ENCODE measurements at places on chromosomes 5 and 9.

DNA sequence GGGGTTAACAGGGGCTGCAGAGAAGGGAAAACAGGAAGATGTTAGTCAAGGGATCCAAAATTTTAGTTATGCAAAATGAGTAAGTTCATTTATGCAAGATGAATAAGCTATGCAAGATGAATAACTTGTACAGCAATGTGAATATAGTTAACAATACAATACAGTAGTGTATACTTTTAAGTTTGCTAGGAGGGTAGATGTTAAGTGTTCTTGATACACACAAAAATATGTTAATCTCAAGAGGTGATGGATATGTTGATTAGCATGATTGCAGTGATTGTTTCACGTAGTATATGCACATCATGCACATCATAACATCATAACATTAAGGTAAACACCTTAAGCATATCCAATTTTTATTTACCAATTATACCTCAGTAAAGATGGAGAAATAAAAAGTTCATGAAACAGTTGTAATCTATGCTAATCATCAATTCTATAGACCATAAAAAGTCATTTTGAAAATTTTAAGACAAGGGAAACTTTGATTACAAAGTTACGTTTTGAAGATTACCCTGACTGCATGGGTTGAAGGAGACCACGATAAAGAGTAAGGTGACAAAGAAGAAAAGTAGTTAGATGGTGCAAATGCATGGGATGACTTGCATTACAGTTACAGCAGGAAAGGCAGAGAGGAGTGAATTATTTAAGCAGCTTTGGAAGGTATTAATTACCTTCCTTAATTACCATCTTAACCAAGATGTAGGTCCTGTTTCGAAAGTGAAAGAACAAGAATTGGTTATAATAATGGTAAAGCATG is 31.4 kb downstream of the FAM174A start:
- no peak for DNase-seq

DNA sequence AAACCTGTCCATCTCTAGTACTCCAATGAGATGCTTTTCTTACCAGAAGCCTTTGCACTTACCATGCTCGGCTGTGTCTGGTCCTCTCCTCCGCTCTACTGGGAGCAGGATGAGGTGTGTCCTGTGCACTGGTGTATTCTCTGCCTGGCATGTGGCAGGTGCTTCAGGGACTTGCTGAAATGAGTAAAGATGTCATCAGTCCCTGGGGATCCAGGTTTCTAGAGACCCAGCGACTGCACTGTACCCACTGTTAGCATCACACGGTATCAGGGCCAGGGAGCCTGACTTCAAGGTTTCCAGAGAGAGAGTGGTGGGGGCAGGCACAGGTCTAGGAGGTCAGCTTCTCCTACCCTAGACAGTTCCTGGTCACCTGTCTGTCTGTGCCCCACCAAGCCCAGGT is 10.5 kb downstream of the PTTG1 start:
- no peak for DNase-seq

GRCh38 chr9:75824816-75825568 is 65.5 kb upstream of the PCSK5 start:
- DNase-seq: no peak

DNA sequence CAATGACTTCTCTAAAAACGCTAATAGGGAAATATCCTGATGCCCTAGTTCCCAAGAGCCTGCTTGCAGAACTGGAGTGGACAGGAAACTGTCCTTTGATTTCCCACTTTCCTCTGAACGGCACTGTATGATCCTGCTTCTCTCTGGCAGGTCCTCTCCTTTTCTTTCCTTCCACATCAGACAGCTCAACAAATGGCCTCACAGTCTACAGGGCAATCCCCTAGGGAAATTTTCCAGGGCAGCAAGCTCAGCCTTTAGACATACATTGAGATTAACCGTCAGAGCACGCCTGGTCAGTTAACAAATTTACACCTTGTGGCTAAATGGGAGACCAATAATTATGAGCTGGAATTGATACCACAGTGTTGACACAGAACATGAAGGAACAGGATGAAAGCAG is 164.9 kb downstream of the SLC24A2 start:
- no peak for DNase-seq

- DNase-seq: no peak
Measured at GRCh38 chr5:2899311-2899710, 147.8 kb upstream of the IRX2 start.

DNA sequence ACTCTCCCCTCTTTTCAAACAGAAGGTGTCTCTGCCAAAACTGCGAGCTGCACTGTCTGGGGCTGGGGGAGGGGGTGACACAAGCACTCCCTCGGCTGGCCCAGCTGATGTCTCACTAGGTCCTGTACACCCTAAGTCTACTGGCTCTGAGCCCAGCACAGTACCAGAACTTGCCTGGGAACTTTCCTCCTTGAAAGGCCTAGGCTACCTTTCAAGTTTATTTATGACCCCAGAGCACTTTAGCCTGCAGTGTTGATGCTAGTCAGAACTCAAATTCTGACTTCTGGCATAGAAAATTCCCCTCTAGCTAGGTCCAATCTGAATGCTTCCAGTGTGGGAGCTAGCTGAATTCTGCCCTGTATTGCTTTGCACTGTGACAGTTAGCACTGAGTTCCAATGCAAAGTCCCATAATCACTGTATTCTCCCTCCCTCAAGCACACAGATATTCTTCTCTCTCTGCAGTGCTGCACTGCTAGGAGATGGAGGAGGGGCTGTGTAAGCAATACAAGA is 10.5 kb downstream of the LURAP1L start:
- no peak for DNase-seq

- no peak for DNase-seq
Measured at GRCh38 chr9:20606652-20607051, 15.6 kb downstream of the MLLT3 start.

GRCh38 chr9:136619742-136620440 is 42.8 kb upstream of the EGFL7 start:
- DNase-seq: no peak

DNA sequence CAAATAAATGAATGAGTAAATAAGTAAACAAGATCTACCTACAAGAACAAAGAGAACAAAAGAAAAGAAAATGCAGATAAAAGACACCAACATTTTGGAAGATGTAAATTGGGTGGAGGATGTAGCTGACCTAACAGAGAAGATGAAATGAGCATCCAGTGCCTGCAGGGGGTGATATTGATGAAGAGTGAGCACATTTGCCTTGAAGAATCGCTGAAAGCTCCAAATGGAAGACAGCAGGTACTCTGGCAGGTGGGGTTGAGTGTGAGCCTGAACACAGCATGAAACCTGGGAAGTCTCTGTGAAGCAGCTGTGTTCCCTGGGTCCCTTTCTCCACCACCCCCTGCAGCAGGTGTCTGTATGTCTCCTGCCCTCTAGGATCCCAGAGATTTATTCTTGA is 125.6 kb downstream of the NXNL2 start:
- DNase-seq: no peak

GRCh38 chr9:122456123-122456522 is 21.6 kb downstream of the OR1J1 start:
- no peak for DNase-seq
